ENCODE measurements at places on chromosomes 1 and 21.

GRCh38 chr1:114482585-114482984 lies 28.4 kb downstream of the TRIM33 start:
- DNase-seq: no peak

GRCh38 chr1:203765029-203765837 lies at the start of gene LAX1:
TSS of gene LAX1 (plus strand) at chr1:203765183. CDS start at chr1:203765566, 383 bp downstream.
- no peak for DNase-seq

- no peak for DNase-seq
These were observed 12.6 kb upstream of the PCBP3 start for GRCh38 chr21:45630876-45631275.

- peak; percentile 16 for DNase-seq
These were observed 255.3 kb downstream of the FOXD2 start for GRCh38 chr1:47693115-47693514.

DNA sequence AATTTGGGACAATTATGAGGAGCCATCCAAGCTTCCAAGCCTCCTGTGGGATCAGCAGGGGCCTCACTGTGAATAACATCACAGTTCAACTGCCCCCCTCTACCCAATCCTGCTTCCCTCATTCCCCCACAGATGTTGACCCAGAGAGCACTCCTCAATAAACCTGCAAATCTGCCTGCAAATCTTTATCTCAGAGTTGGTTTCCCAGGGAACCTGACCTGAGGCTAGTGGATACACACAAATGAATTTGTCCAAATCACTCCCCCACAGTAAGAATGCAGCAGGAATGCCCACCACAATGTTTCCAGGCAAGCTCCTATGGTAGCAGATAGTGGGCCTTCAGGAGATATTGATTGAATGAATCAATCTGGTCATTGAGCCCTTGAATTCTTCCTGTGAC lies 56.4 kb upstream of the HIVEP3 start:
- no peak for DNase-seq

DNA sequence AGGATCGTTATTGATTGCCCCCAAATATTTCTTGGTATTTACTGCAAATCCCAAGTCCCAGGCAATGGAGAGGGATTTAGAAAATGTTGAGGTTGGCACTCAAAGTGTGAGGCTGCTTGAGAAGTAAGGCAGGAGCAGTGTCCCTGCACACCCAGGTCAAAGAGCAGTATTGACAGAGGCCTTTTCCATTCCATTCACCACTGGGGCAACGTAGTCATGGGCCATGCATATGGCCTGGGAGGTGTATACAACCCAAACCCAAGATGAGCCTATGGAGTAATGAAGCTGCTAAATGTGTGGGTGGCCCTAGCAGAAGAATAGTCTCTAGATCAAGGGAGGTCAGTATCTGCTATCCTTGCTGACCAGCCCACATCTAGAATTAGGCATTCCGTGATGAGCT lies 245.6 kb downstream of the FOXD2 start:
- peak; percentile 5 for DNase-seq
